ENCODE measurements at places on chromosomes 1 and 21. TPM values are rescaled to one million over a fixed set of nuclear protein-coding genes. Genes with fewer than 3 reads are reported as not detected.

The FAM72D gene
- total RNA-seq, result 22.7 TPM

The IQGAP3 gene
- 31.3 TPM for total RNA-seq

The LYPD8 gene
- total RNA-seq, result not detected

The C4BPB gene
- 1.1 TPM for total RNA-seq

The CLCA4 gene
- total RNA-seq, result not detected

The MNDA gene
- not detected for total RNA-seq

The ARHGAP30 gene
- total RNA-seq, result 260 TPM

The ANGEL2 gene
- total RNA-seq, result 56.4 TPM

The NUP133 gene
- total RNA-seq, result 43.1 TPM

The C1QB gene
- total RNA-seq, result not detected

The ZSWIM5 gene
- 0.47 TPM for total RNA-seq

The LIN28A gene
- total RNA-seq, result not detected

All from activated CD8-positive, alpha-beta memory T cell treated with anti-CD3 and anti-CD28 coated beads, Interleukin-2, amount 10 ng/mL, durations not matched to agents 7 days and 5 days (primary cell).